Activated CD4-positive, alpha-beta T cell treated with anti-CD3 and anti-CD28 coated beads, Interleukin-2, amount 50 U/mL, for 24 hours (primary cell): ENCODE measurements at places on chromosomes 7 and 10.

DNA sequence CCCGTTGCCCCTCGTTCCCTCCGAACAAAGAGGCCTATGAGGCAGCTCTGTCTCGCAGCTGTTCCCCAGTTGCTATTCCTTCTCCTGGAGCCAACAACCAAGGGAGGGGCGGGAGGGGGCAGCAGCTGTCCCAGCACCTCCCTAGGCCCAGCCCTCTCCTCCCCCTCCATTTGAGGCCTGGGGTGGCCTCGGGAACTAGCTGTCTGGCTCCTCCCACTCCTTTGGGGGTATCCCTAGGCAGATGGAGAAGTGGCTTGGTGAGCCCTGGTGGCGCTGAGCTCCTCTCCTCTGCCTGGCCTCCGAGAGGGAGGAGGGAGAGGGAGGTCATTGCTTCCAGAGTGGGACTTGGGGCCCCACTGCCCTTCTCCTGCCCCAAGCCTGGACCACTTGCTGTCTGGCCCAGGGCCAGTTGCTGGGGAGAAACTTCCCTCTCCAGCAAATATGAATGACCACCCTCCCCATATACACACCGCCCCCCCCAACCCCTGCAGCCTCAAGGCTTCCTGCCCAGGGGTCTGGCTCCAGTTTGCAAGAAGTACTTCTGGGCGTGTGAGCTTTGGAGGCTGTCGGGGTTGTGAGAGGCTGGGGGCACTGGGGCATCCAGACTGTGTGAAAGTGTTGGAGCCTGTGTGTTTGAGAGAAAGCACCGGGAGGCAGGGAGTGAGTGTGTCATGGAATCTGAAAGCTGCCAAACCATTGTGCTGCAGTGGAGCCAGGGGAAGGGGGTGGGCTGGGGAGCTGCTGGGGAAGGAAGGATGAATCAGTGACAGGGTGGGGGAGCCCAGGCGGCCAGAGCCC lies 3.1 kb downstream of the FLNC start:
- DNase-seq = no peak

DNA sequence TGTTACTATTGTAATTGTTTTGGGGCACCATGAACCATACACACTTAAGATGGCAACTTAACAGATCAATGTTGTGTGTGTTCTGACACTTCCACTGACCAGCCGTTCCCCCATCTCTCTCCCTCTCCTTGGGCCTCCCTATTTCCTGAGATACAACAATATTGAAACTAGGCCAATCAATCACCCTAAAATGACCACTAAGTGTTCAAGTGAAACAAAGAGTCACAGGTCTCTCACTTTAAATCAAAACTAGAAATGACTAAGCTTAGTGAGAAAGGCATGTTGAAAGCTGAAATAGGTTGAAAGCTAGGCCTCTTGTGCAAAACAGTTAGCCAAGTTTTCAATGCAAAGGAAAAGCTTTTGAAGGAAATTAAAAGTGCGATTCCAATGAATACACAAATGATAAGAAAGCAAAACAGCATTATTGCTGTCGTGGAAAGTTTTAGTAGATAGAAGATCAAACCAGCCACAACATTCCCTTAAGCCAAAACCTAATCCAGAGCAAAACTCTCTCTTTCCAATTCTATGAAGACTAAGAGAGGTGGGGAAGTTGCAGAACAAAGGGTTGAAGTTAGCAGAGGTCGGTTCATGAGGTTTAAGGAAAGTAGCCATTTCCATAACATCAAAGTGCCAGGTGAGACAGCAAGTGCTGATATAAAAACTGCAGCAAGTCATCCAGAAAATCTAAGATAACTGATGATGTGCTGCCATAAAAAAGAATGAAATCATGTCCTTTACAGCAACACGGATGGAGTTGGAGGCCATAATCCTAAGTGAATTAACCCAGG lies 90.6 kb downstream of the MTPN start:
- DNase-seq = no peak

- no peak for DNase-seq
These were observed 61.6 kb downstream of the NAMPT start for GRCh38 chr7:106223156-106223555.

DNA sequence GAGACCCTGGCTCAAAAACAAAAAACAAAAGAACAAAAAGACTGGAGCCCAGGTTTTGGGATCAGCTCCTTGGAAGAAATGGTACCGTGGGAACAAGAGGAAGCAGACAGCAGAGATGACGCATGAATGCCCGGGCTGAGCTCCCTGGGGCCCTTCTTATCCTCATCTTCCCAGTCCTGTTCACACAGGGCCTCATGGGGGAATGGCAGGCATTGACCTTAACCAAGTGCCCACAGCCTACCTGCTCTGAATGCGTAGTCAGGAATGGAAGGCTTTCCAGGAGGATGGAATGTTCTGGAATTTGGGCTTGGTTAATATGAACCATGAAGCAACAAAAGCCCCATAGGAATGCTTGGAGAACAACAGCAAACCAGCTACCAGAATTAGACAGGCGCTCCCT lies 154.7 kb downstream of the PRPF18 start:
- no peak for DNase-seq

- no peak for DNase-seq
These were observed 350.4 kb downstream of the RPS24 start for GRCh38 chr10:78384049-78384431.

DNA sequence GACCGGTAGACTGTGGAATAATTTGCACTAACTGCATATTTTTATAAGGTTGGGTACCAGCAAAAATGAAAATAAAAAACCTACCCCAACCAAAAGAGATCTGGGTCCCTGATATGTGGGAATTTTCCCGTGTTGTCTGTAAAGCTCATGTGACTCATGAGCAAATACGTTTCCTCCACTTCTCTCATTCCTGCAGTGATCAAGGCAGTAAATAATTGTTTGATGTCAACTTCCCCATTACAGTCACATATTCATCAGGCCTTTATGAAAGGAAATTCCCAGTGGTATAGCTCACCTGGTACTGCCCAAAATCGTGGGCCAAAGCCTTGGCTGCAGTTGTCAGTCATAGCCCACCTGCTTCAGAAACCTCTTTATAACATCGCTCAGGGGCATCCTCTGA lies 166.0 kb upstream of the ANK3 start:
- DNase-seq = no peak
